ENCODE measurements at places on chromosomes 7 and 10. TPM values are rescaled to one million over a fixed set of nuclear protein-coding genes. Genes with fewer than 3 reads are reported as not detected.
A peak's percentile ranks its signal among the peaks of the same experiment; 100 is the strongest.

GRCh38 chr7:749140-749551 is 22.1 kb upstream of the PRKAR1B start:
- peaks cover 8% of the 10 kb centered on the region for H3K36me3 ChIP-seq
- H3K27ac ChIP-seq: peak overlapping the region; percentile 59
- H3K4me1 ChIP-seq: peaks cover 13% of the 10 kb centered on the region
- no peaks in the 10 kb centered on the region for H3K27me3 ChIP-seq

DNA sequence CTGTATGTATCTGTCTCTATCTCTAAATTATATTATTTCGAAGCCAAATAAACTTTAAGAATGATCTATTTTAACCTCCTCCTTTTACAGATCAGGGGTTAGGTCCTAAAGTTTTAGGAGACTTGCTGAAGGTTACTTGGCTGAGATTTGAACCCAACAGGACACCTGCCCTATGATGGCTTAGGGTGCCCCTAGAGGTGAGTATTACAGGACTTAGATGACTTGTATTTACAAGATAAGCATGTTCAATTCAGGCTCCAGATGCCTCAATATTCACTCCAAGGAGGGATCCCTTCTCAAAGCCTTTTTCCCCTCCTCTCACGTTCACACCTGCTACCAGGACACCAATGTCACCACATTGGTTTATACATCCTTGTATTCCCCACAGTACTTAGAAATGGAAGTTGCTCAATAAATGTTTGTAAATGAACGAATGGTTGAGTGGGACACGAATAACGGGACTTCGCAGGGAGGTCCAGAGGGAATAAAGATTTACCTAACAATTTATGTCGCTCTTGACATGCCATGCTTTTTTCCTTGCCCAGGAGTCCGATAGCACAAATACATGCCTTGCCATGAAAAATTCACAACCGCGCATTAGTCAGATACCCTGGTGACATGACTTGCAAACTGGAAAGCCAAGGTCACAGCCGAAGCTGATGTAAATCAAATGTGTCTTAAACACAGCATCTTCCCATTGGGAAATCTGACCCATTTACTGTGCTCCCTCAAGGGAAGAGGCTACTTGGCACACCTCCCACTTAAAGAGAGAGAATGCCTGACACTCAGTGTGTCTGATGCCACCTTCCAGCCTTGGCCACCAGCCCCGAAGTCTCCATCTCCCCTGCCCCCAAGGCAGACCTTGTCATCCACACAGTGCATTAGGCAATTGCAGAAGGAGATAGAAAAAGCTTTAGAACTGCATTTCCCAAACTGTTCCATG is 872.2 kb upstream of the AUTS2 start:
- H3K27ac ChIP-seq: no peak overlapping the region
- no peaks in the 10 kb centered on the region for H3K27me3 ChIP-seq
- DNase-seq: no peak
- H3K4me3 ChIP-seq: no peak overlapping the region
- H3K4me1 ChIP-seq: no peaks in the 10 kb centered on the region

GRCh38 chr10:46539596-46540411 is 16.7 kb downstream of the GPRIN2 start:
- no peaks in the 10 kb centered on the region for H3K36me3 ChIP-seq
- DNase-seq: peak; percentile 42
- peak overlapping the region; percentile 40 for H3K4me3 ChIP-seq
- peaks cover 44% of the 10 kb centered on the region for H3K4me1 ChIP-seq
- no peaks in the 10 kb centered on the region for H3K27me3 ChIP-seq
- peak overlapping the region; percentile 95 for H3K27ac ChIP-seq

FZD1 gene
- 24.3 TPM for total RNA-seq

DNA sequence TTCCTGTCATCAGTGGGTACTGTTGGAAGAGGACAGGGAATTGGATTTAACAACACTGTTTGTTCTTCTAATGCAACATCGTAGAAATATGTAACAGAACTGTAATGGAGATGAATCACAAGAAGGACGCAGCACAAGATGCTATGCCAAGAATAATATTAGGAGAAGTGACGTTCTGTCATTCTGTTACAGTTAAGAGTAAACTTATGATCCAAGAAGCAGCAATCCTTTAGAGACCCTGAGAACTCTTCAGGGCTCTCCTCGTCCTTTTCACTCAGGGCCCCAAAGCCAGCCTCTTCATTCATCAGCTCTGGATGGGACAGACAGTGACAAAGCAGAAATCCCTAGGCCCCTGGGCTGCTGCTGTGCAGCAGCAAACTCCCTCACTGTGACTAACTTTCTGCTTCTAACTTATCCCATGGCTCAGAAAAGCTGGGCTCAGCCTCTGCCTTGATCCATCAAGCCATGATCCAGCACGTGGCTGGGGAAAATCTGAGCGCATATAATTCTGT is 8.7 kb upstream of the IL6 start:
- peaks cover 50% of the 10 kb centered on the region for H3K4me1 ChIP-seq
- DNase-seq: no peak
- H3K27me3 ChIP-seq: no peaks in the 10 kb centered on the region
- peak overlapping the region; percentile 99 for H3K27ac ChIP-seq
- peak overlapping the region; percentile 26 for H3K4me3 ChIP-seq
- H3K36me3 ChIP-seq: no peaks in the 10 kb centered on the region

DNA sequence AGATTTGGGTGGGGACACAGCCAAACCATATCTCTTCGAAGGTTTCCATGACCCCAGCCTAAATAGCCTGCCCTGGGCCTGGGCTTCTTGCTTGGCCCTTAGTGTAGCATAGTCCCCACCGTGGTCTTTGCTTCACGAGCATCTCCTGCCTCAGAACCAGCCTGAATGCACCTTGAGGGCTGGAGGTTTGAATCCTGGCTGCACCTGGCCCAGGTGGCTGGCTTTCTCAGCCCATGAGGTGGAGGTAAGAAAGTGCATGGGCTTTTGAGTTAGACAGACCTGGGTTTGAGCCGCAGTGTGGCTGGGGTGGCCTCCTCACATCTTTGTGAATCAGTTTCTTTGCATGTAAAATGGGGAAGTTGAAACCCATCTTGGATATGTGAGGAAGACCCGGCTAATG is 24.2 kb upstream of the PCBD1 start:
- H3K36me3 ChIP-seq: no peaks in the 10 kb centered on the region
- peaks cover 40% of the 10 kb centered on the region for H3K27me3 ChIP-seq
- H3K4me3 ChIP-seq: no peak overlapping the region
- DNase-seq: peak; percentile 49
- peaks cover 5% of the 10 kb centered on the region for H3K4me1 ChIP-seq

DNA sequence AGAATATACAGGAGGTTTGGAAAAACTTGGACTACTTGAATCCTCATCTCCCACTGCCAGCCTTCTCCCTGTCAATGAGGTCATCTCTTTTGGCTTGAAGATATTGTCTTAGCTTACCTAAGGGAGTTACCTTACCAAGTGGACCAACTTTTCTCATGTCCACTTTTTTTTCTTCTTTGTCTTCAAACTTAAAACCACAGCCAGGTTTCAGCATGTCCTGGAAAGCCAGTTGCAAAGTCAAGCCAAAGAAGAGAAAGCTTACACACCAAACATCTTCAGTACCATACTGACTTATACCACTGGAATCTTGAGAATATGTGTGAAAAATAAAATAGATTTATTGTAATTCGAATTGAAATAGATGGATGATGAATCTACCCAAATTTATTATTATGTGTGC is 520.5 kb downstream of the HTR7 start:
- no peaks in the 10 kb centered on the region for H3K4me1 ChIP-seq
- peaks cover 25% of the 10 kb centered on the region for H3K27me3 ChIP-seq
- H3K4me3 ChIP-seq: no peak overlapping the region
- DNase-seq: no peak
- H3K27ac ChIP-seq: no peak overlapping the region

RPEL1 gene
- total RNA-seq: not detected

- H3K4me3 ChIP-seq: peak overlapping the region; percentile 82
- DNase-seq: no peak
- peak overlapping the region; percentile 85 for H3K27ac ChIP-seq
- no peaks in the 10 kb centered on the region for H3K27me3 ChIP-seq
These were observed 595 bp upstream of the SFXN4 start for GRCh38 chr10:119166118-119166500.

GRCh38 chr10:65306201-65306600 is 1619.6 kb upstream of the LRRTM3 start:
- H3K27me3 ChIP-seq: no peaks in the 10 kb centered on the region
- no peaks in the 10 kb centered on the region for H3K4me1 ChIP-seq
- no peak overlapping the region for H3K27ac ChIP-seq
- no peak for DNase-seq
- no peaks in the 10 kb centered on the region for H3K36me3 ChIP-seq

Measured in chondrocyte (in vitro differentiated cells).